SW 1271 (cell line): ENCODE measurements at places on chromosomes 4 and X.

DNA sequence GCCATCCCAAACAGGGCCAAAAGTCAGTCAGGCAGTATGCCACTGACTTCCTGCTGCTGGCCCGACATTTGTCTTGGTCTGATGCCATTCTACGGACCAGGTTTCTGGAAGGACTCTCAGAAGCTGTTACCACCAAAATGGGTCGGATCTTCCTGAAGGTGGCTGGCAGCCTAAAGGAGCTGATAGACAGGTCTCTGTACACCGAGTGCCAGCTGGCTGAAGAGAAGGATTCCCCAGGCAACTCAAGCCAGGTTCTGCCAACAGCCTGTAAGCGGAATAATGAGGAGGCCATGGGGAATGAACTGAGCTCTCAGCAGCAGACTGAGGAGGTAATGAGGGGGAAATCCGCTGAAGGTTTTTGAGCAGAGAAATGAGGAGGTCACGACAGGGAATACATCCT, 95.7 kb downstream of the RTL9 start:
- DNase-seq, result no peak

- peak; percentile 29 for DNase-seq
These were observed 14.7 kb upstream of the GSX2 start for GRCh38 chr4:54085284-54085683.

GRCh38 chr4:127533028-127533700, 99.6 kb upstream of the INTU start:
- DNase-seq, result no peak

GRCh38 chrX:103791228-103791627, 14.6 kb downstream of the PLP1 start:
- DNase-seq, result no peak

GRCh38 chr4:74535512-74535911, 90.6 kb downstream of the AREG start:
- DNase-seq, result no peak

GRCh38 chrX:130184857-130185256, 13.1 kb downstream of the RAB33A start:
- no peak for DNase-seq

DNA sequence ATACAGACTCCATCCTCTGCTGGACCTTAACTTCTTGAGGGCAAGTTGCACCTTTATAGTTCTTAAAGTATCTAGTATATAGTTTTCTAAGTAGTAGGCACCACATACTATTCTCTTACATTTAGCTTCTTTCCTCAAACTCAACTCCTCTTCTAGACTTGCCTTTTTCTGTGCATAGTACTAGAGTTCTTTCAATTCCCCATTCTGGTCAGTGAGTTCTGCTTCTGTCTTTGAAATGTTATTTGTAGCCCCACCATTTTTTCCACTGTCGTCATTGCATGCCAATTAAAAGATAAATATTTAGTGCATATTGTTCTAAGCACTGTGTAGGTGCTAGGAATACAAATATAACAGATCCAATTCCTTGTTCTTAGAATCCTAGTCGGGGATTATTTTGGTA, 31.6 kb downstream of the CDKL5 start:
- DNase-seq, result no peak

DNA sequence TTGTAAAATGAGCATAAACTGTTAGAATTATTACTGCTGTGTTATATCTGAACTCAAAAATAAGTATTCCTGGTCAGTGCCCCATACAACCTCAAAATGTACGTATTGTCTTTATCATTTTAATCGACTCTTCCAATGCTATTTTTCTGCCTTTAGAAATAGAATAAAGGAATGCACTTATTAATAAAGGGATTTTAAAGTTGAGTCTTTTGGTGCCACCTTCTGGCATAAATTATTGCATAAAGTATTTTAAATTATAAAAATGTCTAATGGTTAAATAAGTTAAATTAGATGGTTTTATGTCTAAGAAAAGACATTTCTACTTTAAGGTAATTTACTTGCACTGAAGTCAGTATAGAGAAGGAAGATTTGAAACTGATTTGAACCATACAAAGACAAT, 424.0 kb upstream of the NDST4 start:
- peak; percentile 2 for DNase-seq

DNA sequence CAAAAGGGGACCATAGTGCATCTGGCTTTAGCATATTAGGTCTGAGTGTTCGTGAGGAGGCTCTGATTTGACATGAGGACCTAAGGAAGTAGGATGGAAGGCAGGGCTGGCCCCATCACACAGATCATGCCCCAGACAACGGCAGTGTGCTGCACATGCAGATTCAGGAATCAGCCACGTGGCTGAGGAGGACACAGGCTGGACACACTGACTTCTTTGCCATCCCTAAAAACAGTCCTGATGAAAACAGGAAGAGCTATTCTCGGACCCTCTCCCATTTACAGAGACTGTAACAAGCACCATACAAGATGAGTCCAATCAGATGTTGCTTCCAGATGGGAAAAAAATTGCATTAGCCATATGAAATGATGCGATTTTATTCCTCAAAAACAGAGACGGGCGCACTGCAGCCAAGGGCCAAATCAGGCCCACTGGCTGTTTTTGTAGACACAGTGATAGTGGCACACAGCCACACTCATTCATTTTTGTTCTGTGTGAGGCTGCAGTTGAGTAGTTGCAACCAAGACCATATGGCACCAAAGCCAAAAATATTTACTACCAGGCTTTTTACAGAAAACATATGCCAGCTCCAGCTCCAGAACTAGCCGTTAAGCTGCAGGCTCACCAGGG, 41.0 kb downstream of the ACSL1 start:
- DNase-seq, result no peak

DNA sequence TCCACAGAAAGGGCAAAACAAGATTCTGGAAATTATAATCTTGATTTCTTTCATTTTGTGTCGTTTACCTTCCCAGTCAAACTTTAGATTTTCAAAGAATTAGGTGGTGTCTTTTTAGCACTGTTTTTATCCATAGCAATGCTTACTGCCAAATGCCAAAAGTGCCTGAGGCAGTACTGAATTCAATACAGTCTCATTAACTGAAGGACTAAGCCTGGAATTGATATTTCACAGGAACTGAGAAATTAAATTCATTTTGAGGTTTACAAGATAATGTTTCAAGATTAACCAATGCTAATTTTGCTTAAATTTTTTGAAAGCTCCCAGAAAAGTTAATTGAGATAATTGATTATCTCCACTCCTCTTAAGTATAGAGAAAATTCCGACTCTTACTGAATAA, 68.8 kb upstream of the ARHGAP24 start:
- DNase-seq, result no peak

DNA sequence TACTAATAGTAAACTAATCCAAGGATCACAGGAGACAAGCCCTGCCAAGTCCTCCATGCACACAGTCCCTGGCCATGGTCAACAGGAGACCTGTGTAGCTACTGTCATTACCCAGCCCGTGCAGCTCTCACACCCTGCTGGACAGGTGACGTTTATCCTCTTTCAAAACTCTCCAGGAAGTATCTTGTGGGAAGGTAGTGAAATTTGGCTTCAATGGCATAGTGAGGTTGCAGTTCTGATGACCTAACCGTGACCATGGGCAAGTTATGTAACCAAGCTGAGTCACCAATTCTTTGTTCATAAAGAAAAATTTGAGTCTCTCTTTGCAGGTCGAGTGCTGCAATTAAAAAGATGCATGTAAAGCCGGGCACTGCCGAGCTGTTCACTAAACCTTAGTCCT, 11.3 kb upstream of the SLC2A9 start:
- no peak for DNase-seq

- no peak for DNase-seq
These were observed 5.6 kb downstream of the PDE5A start for GRCh38 chr4:119623025-119623424.

DNA sequence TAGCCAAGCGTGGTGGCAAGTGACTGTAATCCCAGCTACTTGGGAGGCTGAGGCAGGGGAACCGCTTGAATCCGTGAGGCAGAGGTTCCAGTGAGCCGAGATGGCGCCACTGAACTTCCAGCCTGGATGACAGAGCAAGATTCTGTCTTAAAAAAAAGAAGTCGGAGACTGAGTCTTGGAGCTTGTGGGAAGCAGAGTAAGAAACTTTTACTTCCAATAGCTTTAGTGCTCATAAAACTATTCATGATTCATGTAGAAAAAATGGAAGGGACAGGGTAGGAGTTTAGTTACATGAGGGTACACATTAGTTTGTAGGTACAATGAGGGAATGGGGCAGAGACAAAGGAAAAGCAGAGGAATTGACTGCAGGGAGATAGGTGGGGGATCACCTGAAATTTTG, 19.3 kb downstream of the RAP2C start:
- no peak for DNase-seq

DNA sequence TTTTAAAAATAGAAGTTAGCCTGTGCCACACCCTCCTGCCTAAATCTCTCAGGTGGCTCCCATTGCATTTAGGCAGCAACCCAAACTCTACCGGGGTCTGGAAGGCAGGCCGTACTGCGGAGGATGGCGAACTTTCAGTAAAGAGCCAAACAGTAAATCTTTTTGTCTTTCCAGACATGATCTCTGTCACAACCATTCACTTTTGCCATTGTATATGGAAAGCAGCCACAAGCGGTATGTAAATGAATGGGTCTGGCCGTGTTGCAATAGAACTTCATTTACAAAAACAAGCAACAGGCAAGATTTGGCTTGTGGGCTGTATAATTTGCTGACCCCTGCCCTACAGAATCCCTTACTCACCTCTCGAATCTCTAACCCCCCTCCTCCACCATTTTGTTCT, 3.3 kb downstream of the RADX start:
- no peak for DNase-seq

GRCh38 chr4:162560073-162560472, 396.3 kb upstream of the FSTL5 start:
- DNase-seq, result no peak

DNA sequence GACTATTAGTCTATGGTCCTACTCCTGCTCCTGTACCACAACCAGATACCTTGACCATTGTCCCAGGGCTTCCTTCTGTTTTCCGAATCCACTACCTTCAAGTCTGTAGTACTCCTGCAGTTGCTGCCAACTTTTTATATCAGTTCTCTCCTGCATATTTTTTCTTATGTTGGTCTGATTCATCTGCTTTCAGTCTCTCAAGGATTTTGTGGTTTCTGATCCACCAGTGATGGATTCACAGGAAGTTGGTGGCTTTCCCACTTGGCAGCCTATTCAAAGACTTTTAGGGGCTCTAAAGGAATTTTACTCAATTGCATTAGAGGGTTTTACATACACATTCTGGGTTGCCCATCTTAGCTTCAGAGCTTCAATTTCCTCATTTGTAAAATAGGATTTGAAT, 23.6 kb downstream of the KIF4A start:
- no peak for DNase-seq

GRCh38 chrX:85922821-85923220, 124.5 kb downstream of the CHM start:
- DNase-seq, result no peak

DNA sequence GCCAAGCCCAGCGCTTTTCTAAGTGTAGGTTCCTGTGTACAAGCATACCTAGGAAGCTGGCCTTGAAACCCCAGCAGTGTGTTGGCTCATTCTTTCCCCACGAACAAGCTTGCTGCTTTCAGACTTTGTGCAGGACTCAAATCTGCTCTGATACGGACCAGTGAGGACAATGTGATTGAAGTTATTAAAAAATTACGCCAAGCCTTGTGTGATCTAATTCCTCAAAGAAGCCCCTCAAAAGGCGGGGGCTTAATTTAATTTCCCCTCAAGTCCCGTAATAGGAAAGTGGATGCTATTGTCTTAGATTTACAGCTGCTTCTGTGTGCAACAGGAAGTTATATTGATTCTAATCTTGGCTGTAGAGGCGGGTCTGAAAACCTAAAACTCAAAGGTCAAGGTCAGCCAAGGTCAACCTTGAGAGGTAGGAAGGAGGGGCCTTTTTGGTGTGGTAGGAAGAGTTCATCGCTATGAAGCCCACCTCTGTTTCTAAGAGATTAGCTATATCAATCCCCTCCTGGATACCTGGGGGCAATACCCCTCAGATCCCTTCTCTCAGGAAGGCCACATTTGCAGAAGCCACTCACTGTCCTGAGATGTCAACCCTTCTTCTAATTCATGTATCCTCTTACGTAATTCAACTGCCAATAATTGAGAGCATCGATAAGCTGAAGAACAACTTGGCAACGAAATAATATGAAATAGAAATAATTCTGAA, 45.1 kb downstream of the TBC1D9 start:
- no peak for DNase-seq

GRCh38 chr4:89496851-89497250, 189.3 kb upstream of the GPRIN3 start:
- DNase-seq, result no peak

DNA sequence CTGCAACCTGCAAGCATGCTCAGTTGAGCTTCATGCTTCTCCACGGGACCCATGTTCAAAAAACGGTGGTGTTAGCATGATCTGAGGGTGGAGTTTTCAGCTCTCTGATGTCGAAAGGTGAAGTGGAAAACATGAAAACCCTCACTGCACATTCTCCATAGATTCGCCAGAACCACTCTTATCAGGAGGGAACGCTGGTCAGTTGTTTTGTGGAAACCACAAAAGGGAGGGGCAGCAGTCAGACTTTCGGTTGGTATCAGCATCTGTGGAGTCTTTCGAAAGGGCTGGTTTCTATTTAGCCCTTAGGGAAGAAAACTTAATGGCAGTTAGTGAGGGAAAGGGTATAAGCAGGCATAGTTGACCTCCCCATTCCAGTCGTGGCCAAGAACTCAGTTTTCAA, 12.6 kb downstream of the PPA2 start:
- DNase-seq, result no peak

GRCh38 chr4:45629717-45630116, 494.1 kb downstream of the GABRG1 start:
- no peak for DNase-seq

GRCh38 chr4:185665655-185666054, 130.3 kb upstream of the PDLIM3 start:
- DNase-seq, result no peak

DNA sequence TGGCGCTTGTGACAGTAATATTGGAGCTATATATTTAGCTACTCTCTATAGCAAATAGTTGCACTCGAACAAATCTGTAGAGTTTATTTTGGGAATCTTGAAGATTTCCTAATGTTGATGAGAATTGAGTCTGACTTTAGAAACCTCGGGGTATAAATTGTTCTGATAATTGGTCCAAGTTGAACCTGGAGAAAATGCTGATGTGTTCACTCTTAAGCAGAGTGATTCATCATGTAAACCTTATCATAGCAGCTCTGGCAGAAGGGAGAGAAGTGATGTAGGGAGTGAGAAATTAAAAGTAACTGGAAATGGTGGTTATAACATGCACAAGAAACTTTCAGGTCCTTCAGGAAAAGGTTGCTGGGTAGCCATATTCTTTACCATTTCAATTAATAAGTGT, 16.4 kb upstream of the SLC4A4 start:
- no peak for DNase-seq
